Pons (tissue), 1 donor: ENCODE measurements at places on chromosomes 3 and 15.

DNA sequence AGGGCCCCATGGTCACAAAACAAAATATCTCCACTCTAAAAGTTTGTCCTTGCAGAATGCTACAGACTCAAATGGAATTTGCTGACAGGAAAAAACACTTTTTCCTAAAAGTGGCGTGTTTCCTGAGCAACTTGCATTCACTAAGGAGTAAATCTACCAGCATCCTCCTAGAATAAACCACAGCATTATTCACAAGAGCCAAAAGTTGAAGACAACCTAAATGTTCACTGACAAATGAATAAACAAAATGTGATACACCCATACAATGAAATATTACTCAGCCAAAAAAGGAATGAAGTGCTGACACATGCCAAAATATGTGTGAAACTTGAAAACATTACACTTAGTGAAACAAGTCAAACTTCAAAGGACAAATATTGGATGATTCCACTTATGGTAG, 28.9 kb downstream of the ITGB5 start:
- DNase-seq: no peak

- no peak for DNase-seq
Observed at GRCh38 chr15:80177156-80177555, 24.4 kb downstream of the FAH start.

GRCh38 chr15:36885771-36886170, 214.6 kb downstream of the MEIS2 start:
- no peak for DNase-seq

DNA sequence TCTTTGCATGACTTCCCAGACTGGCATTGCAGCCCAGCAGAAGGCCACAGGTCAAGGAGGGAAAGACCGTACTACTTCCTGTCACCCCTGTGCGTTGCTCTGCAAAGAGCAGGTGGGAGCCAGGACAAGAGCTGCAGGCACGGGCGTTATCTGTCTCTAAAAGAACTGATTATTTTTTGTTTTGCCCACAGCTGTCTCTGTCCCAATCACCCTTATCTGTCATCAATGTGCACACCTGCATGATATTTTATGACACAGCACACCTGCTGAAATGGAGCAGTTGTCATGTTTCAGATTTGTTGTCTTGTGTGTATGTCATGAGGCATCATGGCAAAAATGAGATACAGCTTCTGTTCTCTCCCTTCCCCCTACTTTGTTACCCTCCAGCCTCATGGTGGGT, 58.8 kb downstream of the SLCO3A1 start:
- no peak for DNase-seq

GRCh38 chr3:12979151-12979946, 93.9 kb downstream of the IQSEC1 start:
- no peak for DNase-seq

- DNase-seq: no peak
Observed at GRCh38 chr3:99751649-99752048, 66.0 kb upstream of the CMSS1 start.

DNA sequence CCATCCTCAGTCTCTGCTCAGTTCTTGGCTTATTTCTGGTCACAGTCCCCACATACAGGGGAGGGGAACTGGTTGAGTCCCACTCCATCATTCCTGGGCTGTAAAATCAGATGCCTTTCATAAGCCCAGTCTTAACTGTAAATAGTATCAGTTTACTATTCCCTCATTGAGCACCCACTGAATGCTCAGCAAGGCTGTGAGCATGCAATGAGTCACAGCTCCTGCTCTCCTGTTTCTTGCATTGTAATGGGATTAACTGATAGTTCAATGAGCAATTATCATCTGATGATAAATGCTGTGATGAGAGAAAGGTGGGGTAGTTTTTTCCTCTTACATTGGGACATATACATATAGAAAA, 113.6 kb upstream of the TPM1 start:
- DNase-seq: no peak
